ENCODE measurements at places on chromosomes 7 and 10.

DNA sequence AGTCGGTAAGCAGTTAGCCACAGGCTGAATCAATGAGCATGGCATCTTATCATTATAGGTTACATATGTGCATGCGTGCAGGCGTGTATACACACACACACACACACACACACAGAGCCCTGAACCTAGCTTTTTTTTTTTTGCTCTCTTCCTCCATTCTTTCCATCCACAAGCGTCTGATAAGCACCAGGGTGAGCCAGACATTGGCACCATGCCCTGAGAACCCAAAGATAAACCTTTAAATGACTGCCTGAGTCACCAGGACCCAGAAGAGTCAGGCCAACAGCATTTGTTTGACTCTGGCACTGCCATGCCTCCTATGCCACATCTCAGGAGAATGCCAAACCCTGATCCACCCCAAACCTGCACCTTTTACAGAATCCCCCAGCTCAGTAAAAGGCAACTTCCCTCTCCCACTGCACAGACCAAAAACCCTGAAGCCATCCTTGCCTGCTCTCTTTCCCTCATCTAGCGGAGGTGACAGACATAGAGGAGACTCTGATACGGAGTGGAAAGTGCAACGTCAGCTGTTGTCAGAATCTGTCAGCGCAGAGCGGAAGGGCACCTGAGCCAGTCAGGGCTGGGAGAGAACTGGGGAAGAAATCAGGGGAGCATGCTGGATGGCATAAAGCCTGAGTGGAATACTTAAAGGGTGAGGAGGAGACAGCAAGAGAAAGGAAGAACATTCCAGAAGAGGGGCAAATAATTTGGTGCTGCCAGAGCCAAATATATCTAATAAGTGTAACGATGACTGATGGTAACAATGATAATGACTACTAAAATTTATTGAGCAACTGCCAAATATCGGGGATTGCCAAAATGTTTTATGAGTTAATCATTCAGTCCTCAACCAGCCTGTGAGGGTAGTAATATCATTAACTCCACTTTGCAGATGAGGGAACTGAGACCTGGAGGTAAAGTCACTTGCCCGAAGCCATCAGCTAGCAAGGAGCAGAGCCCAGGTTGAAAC is 3.2 kb downstream of the PARP12 start:
- DNase-seq: peak; percentile 17

DNA sequence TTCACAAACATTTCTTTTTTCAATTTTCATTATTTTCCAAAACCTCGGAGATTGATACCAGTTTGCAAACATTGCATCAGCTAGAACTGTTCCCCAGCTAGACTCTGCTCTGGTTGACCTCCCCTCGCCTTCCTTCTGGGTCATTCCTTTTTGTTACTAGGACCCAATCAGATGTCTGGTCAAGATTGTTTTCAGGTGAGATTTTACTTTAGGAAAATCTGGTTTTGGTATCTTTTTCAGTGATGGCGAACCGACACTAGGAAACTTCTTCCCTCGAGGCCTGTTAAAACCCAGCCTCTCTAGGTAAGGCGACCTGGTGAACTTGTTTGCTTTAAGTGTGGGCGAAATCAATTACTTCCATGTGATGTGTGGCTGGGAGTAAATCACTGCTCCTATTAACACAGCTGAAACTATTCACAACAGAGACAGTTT is 8.4 kb downstream of the PROSER2 start:
- DNase-seq: no peak

GRCh38 chr10:80158598-80159127 is 26.1 kb downstream of the PLAC9 start:
- DNase-seq: no peak

DNA sequence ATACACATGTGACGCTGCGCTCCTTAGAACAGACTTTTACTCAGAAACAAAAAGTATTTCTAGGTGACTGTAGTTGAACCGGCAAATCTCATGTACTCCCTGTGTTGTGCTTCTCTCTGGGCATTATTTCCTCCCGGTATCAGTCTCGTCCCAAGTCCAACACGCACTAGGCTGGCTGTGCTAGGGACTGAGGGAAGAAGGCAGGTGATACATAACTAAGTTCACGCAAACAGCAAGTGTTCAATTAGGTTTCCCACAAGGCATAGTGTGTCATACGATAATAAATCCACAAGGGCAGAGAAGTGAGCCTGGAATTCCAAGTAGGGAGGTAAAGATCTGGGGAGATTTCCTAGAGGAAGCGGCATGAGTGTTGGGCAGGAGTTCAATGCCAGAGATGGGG is 20.4 kb downstream of the FAM53B start:
- DNase-seq: no peak

GRCh38 chr10:45224219-45224841 is 91.1 kb downstream of the OR13A1 start:
- no peak for DNase-seq

DNA sequence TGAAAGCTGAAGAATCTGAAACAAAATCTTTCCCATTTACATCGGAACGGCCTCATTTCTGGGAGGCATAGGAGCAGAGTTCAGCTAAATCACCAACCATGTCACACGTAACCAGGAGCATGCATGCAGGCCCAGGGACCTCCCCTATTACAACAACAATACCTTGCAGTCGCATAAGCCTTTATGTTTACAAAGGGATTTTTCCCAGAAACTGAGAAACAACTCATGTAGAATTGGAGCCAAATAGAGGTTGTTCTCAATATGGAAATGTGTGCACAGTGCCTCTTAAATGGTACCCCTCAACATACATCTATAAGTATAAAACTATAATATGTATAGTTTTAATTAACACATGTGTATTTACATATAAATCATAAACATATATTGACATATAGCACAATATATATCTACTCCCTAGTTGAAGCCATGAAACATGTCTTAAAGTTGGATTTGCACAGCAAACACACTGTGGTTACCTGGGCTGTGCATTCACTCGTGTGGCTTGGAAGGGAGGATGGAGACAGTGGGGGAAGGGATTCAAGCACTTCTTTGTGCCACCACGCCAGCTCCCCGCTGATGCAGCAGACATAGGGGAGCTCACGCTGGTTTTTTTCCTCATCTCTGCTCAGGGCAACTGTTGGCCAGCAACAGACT is 35.0 kb upstream of the DGKI start:
- no peak for DNase-seq

GRCh38 chr10:130052193-130052592 is 58.4 kb downstream of the C10orf143 start:
- no peak for DNase-seq

DNA sequence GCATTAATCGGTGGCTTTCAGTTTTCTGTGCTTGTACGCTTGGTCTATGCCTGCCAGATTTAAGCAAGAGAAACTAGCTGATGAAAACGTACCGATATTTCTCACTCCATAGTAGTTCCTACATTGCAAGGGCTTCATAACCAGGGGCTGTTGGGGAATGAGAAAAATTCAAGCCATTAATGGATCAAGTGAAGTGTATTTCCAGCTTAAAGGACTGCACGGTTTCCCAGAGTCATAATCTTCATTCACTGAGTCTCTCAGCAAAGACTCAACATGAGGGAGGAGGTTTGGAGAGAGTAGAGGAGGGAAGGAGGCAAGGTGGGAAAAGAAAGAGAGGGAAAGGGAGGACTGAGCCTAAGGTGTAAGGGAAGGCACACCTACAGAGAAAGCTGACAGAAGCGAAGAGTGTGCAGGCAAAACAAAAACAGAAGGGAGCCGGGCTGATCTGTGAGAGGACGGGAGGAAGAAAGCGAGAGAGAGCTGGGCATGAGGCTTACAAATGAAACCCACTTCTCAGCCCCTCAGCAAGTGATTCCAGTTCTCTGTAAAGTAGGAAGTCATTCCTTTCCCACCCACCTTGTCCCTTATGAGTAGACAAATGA is 625 bp downstream of the GIMAP2 start:
- no peak for DNase-seq

GRCh38 chr10:112260831-112261230 is 22.4 kb upstream of the TECTB start:
- no peak for DNase-seq

- peak; percentile 93 for DNase-seq
Observed at GRCh38 chr10:75111365-75111906, at the start of gene SAMD8. Gene SAMD8, plus strand, starts transcription at chr10:75111656. Its CDS starts 38,873 bp downstream, at chr10:75150529.

DNA sequence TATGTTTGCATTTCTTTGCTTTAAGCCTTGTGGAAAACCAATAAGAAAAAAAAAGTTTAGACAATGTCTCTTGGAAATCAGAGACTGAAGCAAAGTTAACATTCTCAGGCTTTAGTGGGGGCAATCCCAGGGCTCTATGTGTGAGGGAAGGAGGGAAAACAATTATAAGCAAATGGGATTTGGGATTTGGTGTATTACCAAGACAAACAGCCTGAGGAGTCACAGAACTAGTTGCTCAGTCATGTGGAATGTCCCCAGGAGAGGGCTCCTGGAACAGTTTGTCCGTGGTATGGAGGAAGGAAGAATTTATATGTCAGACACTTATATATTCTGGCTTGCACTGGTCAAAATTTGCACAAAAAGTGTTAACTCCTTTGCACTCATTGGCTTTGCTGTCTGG is 562.9 kb upstream of the TPK1 start:
- DNase-seq: no peak

DNA sequence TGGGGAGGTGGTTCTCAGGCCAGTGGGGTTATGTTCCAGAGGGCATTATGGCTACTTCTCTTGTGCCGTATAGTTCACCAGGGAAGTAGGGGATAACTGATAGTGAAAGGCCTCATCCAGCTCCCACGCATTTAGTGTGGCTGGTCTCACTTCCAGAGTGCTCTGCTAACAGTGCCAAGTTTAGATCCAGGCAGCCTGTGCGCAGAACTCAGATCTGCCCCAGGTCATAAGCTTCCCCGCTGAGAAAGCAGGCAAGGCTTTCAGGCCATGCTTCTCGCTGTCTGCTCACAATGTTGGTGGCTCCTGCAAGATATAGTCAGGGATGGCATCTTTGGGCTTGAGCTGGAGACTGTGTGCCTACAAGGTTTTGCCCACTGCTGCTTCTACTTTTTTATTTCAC is 11.3 kb downstream of the AGK start:
- DNase-seq: no peak

DNA sequence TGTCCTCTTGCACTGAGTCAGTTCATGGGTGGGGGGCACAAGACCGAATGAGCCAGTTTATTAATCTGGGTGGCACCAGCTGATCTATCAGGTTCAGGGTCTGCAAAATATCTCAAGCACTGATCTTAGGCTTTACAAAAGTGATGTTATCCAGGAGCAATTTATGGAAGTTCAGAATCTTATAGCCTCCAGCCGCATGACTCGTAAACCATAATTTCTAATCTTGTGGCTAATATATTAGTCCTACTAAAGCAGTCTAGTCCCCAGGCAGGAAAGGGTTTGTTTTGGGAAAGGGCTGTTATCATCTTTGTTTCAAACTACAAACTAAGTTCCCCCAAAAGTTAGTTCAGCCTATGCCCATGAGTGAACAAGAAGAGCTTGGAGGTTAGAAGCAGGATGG is 33.9 kb downstream of the AKR1C8 start:
- DNase-seq: no peak

GRCh38 chr7:77985232-77985973 is 186.8 kb downstream of the PHTF2 start:
- no peak for DNase-seq

DNA sequence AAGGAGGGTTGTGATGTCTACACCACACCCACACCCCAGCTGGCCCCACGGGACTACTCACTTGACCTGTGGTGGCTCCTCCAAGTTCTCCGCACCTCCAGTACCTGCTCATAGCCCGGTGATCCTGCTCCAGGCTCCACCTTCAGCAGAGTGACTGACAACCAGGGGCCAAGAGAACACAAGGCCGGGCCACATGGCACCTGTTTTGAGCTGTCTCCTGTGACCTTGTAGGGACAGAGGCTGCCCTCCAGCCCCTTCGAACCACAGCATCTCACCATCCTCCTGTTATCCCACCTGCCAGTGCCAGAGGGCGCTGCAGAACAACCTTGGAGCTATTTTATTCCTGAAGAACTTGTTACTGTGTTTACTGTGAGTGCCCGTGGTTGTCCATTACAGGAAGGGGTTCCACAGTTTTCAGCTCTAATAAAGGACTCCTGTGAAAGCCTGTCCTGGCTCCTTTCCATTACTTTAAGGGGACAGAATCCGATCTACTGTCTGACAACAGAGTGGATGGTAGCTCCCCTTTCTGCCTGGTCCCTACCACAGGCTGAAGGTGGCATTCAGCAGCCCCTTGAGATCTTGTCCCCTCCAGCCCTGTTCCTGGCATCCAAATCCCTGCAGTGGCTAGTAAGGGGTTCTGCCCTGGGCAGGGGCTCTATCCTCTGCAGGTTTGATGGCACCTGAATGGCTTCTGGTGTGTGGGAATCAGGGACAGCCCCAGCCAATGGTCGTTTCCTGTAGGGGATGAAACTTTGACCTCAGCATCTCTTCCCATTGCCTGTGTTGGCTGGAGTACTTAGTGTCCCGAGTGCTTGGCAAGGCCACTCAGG is 50.8 kb downstream of the C10orf120 start:
- DNase-seq: no peak

DNA sequence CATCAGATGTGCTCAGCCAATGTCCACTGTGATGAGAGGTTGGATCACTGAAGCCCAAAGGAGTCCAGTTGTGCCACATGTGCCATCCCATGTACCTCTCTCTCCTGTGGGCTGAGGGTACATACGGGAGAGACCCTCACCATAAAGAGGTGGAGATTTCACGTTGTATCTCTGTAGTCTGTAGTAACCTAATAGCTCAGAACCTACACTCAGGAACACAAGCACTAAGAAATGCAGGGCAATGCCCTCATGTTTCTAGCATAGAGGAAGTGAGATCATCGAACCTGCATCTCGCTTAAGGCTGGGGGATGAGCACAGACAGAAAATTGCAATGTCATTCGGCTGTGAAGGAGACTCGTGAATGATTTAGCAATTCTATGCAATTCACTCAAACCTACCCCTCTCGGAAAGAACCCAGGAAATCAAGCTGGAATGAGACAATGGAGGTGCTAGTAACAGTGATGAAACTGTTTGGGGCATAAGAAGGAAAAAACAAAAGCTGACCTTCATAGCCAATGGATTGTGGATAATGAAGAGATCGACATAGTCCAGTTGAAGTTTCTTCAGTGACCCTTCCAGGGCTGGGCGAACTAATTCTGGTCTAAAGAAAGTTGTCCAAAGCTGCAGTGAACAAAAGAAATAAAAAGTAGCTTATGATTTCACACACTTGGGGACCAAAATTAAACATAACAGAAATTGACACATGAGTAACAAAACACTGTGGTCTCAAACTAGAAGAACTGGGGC is 80.3 kb upstream of the UCN3 start:
- no peak for DNase-seq

Measured in activated CD8-positive, alpha-beta memory T cell treated with anti-CD3 and anti-CD28 coated beads for 4 hours (primary cell).